LoVo (cell line): ENCODE measurements at places on chromosomes 16 and 17.

- DNase-seq: no peak
These were observed 30.7 kb downstream of the CACNG3 start for GRCh38 chr16:24286741-24287405.

- DNase-seq: peak; percentile 95
These were observed 31.0 kb downstream of the HASPIN start for GRCh38 chr17:3754458-3755334.

DNA sequence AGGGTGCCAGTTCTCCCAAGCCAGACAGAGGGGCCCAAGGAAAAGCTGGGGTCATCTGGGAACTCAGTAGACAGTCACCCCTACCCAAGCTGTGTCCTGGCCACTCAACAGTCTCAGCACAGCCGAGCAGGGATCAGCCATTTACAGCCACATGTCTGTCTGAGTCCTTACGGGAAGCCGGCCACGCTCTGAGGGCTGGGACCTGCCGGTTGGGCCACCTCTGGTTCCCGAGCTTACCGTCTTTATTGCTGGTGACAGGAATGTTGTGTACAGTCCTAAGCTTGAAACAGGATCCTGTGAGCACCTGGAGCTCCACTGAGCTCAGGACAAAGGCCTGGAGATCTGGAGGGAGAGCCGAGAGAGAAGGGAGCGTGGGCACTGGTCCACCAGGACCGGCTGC is 59.8 kb downstream of the TIMM22 start:
- DNase-seq: no peak

- DNase-seq: no peak
These were observed 52.7 kb downstream of the SREBF1 start for GRCh38 chr17:17783825-17784656.

GRCh38 chr16:75289189-75289588 is 37.8 kb upstream of the BCAR1 start:
- no peak for DNase-seq

DNA sequence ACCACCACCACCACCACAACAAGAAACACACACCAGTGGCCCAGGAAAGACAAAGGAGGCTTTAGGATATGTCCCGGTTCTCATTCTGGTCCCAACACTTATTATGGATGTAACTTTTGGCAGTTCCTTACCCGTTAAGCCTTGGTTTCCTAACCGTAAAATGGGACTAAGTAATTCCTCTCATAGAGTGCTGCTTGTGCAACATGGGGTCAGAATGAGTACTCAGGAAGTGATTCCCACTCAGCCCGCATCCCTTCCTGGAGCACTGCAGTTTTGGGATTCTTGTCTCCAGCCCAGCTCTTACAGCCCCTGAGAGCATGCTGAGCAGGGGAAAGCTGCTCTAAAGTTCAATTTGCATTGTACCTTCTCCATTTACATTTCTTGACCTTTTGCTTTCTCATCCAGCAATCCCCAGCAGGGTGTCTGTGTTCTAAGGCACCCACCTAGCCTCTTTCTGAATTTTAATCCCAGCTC is 262.6 kb downstream of the PRKCA start:
- no peak for DNase-seq

DNA sequence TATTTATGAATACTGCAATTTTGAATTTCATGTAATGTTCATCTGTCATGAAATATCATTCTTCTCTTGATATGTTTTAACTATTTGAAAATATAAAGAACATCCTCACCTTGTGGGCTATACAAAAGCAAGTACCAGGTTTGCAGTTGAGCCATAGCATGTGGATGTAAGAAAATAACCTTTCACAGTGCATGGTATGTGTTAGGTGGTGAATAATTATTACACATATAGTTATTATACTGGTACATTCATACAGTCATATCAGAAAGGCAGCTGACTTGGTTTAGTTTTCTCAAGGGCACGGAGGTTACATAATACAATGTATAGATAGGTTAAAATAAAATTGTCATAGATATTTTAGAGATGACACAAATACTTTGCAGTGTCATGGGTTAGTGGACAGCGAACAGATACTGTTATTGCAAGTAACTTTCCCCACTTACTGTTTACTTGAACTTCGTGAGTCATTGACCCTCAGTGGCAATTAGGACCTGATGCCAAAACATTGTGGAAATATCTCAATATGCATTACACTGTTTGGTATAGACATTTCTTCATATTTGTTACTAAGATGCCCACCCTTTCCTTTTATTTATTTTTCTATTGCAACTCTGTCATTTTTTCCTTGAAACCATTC is 445.4 kb upstream of the GOT2 start:
- no peak for DNase-seq

DNA sequence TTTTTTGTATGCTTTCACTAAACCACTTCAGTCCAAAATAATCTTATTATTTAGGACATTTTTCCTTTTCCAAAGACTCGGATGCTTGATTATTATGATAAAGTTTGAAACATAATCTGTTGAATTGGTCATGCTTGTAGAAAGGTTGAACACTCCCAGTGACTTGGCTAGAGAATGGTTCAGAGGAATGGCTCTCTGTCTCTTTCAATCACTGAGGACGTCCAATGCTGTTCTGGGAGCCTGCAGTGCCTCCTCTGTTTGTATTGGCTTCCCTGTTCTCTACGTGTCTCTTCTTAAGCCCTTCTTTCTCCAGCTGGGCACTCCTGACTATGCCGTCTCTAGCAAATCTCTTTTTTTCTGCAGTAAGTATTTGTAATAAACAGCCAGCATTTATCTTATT is 369.0 kb upstream of the DYNLRB2 start:
- DNase-seq: no peak

- DNase-seq: no peak
These were observed 274.6 kb downstream of the HS3ST3B1 start for GRCh38 chr17:14575471-14575953.

- DNase-seq: no peak
These were observed 266.7 kb upstream of the CDH11 start for GRCh38 chr16:65388592-65388991.

GRCh38 chr17:64339516-64340490 is 50.9 kb downstream of the PECAM1 start:
- DNase-seq: no peak

DNA sequence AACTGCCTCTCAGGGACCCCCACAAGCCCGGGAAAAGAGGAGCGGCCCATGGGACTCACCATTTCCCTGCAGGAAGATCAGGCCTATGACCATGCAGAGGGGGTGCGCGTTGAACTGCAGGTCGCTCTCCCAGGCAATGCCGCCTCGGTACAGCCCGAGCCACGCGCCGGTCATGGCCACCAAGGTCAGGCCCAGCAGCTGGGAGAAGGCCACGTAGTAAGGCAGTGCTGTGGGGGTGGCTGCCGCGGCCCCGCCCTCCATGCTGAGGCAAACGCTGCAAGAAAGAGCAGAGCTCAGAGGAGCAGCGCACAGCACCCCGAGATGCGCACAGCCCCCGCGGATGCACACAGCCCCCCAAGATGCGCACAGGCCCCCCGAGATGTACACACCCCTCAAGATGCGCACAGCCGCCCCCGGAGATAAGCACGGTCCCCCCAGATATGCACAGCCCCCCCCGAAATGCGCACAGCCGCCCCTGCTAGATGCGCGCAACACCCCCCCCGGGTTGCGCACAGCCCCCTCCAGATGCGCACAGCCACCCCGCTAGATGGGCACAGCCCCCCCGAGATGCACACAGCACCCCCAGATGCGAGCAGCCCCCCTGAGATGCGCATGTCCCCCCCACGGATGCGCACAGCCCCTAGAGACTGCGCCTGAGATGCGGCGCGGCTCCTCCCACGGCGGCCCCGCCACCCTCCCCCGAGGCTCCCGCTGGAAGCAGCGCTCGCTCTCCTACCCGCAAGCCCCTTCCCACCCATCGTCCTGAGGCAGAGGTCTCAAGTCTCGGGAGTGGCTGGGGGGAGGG is 8.6 kb downstream of the CYB561 start:
- DNase-seq: no peak

- no peak for DNase-seq
These were observed 68.8 kb downstream of the KATNIP start for GRCh38 chr16:27618606-27619327.

DNA sequence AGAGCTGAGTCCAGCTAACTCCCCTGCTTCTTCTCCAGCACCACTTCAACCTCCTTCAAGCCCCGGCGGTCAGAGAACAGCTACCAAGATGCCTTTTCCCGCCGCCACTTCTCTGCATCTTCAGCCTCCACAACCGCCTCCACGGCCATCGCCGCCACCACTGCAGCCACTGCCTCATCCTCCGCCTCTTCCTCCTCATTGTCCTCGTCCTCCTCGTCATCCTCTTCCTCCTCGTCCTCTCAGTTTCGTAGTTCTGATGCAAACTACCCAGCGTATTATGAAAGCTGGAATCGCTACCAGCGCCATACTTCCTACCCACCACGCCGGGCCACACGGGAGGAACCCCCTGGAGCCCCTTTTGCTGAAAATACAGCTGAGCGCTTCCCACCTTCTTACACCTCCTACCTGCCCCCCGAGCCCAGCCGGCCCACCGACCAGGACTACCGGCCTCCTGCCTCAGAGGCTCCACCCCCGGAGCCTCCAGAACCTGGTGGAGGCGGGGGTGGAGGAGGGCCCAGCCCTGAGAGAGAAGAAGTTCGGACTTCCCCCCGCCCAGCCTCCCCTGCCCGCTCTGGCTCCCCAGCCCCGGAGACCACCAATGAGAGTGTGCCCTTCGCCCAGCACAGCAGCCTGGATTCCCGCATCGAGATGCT is 7.1 kb downstream of the SETD1A start:
- DNase-seq: no peak

DNA sequence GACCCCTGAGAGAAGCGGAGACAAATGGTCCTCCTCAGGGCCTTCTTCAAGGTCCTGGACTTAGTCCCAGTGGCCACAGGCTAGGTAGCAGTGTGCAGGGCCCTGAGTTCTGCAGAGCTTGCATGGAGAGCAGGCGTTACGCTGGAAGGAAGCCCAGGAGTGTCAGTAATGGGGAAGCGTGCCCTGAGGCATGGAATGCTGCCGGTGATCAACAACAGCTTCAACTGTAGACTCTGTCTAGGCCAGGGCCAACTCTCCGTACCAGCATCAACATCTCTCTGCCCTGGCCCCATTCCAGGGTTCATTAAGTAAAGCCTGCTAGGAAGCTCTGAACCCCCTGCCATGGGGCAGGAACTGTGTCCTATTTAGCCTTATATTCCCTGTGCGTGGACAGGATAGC is 568 bp upstream of the TNK1 start:
- no peak for DNase-seq

- DNase-seq: no peak
These were observed 158.2 kb downstream of the AIPL1 start for GRCh38 chr17:6276711-6277110.

DNA sequence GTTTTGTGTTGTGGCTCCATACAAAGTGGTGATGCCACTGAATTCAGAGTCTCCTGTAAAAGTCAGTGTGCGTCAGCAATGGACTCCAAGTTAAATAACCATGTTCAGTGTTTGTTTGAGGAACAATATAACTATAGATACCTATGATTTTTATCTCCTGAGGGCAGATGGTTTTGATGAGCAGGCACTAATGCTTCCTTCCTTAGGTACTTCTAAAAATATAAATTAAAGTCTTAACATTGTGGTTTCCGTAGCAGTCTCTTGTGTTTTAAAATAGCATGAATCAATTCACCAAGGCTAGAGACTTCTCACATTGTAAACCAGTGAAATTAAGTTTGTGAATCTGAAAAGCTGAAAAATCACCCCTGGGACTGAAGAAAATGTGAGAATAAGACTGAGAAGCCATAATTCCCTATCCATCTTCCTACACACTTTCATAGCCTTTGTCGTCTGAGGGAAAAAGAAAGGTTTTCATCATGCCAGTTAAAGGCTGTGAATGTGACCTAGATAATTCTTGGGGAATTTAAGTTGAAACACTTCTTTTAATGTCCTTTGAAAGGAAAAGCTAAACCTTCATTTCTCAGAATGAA is 1502.9 kb downstream of the CDH11 start:
- DNase-seq: no peak

GRCh38 chr17:41806685-41807445 is 4.9 kb downstream of the P3H4 start:
- no peak for DNase-seq

- peak; percentile 72 for DNase-seq
These were observed 5.9 kb upstream of the XYLT1 start for GRCh38 chr16:17476414-17477259.

- no peak for DNase-seq
These were observed 1.7 kb upstream of the LMF1 start for GRCh38 chr16:972316-973002.

DNA sequence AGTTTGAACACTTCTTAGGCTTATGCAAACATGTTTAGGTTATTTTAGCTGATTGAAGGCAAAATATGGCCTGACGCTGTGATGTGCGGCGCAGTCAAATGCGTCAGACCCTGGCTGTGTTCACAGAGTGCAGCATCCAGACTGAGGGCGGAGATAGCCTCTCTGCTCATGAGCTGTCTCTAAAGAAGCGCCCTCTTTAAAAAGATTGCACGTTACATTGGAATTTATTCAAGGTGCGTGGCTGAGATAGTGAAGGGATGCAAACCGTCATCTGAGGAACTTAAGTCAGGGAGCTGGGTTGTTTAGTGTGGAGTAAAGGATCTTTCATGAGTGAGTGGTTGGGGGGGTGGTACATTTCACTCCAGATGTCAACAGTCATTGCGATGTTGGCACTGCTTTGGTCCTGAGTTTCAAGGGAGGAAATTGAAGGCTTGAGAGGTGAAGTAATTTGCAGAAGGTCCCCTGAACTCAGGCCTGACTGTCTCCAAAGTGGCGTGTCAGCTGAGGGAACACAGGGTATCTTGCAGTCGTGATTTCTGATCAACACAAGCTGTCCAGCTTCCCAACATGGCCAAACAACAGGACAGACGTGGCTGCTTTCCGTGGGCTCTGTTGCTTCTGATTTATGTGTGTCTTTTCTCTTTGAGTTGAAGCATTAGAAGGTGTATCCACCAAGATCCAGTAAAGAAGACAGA is 33.4 kb downstream of the RPTOR start:
- no peak for DNase-seq

GRCh38 chr17:80594431-80595269 is 50.0 kb downstream of the RPTOR start:
- DNase-seq: no peak

DNA sequence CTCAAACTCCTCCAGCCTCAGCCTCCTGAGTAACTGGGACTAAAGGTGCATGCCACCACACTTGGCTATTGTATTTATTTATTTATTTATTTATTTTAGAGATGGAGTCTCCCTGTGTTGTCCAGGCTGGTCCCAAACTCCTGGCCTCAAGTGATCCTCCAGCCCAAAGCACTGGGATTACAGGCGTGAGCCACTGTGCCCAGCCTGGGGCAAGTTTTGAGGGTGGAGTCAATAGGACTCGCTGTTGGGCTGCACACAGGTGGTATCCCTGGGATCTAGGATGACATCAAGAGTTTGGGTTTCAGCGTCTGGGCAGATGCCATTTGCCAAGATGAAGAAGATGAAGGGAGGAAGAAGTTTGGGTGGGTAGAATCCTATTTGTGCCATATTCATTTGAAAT is 213.9 kb downstream of the GSG1L start:
- no peak for DNase-seq

DNA sequence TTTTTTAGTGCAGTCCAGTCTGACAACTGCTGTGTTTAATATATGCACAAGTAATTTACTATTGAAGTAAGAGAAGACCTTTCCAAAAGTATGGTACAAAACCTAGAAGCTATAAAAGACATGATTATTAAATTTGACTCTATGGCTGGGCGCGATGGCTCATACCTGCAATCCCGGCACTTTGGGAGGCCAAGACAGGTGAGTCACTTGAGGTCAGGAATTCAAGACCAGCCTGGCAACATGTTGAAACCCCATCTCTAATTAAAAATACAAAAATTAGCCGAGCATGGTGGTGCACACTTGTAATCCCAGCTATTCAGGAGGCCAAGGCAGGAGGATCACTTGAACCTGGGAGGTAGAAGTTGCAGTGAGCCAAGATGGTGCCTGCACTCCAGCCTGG is 41.4 kb upstream of the VWA3A start:
- DNase-seq: no peak

GRCh38 chr16:51095084-51095881 is 55.8 kb downstream of the SALL1 start:
- DNase-seq: no peak
